ENCODE measurements at places on chromosomes 3 and 15.

GRCh38 chr3:8574670-8575322 is 69.8 kb downstream of the SSUH2 start:
- DNase-seq: no peak

DNA sequence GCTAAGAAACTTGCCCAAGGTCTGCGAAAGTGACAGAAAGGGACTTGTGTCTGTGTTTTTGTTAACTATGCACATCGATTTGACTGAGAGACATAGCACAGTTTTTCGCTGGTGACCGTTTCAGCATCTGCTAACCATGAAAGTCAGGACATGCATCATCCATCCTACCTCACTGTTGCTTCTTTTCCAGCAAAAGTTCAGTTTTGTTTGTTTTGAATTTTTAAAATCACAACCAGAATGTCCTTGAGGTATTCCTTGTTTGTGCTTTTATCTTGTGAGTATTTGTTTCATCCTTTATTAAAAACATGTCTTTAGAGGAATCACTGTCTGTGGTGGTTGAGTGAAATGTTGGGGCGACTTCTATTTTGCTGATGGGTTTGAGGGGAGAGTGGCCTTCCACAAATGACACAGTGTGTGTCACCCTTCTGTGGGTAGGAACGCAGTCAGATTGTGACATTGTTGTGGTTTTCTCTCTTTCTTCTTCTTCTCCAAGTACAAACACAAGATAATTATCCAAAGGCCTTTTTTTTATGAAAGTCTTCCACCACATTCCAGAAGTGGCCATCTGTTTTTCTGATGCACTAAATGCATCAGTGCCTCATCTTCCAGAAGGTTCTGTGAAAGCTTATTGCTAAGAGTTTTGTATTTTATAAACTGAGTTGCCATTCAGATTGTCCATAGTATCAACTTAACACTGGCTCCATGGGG is 214.4 kb upstream of the NR2E3 start:
- DNase-seq: no peak

DNA sequence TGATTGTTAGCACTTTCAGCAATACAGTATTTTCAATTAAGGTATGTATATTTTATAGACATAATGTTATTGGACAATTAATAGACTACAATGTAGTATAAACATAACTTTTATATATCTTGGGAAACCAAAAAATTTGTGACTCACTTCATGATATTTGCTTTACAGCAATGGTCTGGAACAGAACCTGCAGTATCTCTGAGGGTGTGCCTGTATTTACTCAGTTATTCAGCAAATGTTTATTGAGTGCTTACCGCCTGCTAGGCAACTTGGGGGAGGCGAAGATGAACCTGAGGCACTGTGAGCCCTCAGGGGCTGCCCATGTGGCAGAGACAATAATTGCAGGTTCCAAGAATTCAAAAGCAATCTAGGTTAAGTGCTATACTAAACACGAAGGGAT is 144.8 kb downstream of the GABRB3 start:
- no peak for DNase-seq

DNA sequence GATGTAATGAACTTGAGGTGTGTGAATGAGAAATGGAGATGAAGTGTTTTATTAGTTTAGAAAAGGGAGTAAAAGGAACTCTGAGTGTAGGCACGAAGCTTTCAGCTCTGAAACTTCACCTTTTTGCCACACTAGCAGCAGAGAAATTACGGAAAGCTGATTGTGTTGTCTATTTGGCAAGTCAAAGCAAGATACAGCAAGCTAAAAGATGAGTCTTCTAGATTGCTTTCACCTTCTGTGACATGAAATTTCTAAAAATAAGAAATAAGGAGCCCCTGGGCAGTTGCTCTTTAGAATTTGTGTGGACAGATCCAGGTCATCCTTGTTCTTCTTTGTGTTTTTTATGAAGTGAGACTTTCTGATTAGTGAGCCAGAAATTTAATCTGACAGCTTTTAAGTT is 143.4 kb downstream of the FNDC3B start:
- no peak for DNase-seq

GRCh38 chr3:158918008-158918407 is 116.2 kb downstream of the MFSD1 start:
- no peak for DNase-seq
